ENCODE measurements at places on chromosomes 2 and 18. TPM values are rescaled to one million over a fixed set of nuclear protein-coding genes. Genes with fewer than 3 reads are reported as not detected.

GRCh38 chr2:70580352-70580751 lies 26.7 kb upstream of the TGFA start:
- no peak for DNase-seq
- H3K36me3 ChIP-seq: no peaks in the 10 kb centered on the region
- H3K27me3 ChIP-seq: no peaks in the 10 kb centered on the region

DNA sequence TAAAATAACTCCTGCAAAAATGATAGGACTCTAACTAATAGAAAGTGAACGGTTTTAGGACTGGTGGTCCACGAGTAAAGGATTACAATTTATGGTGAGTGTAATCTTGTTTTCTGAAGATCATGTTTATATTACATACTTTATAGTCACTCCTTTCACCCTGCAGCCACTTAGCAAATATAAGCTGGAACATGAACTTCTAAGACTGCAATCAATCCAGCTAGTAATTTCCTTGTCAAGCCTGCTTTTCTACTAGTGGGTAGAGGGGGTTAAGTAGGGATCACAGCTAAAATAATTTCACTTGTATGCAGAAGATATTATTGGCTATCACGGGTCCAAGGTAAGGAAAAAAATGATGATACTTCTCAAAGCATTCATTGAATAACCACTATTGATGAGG lies 125.5 kb upstream of the NETO1 start:
- no peak overlapping the region for H3K27ac ChIP-seq
- no peaks in the 10 kb centered on the region for H3K27me3 ChIP-seq
- no peak for DNase-seq

DNA sequence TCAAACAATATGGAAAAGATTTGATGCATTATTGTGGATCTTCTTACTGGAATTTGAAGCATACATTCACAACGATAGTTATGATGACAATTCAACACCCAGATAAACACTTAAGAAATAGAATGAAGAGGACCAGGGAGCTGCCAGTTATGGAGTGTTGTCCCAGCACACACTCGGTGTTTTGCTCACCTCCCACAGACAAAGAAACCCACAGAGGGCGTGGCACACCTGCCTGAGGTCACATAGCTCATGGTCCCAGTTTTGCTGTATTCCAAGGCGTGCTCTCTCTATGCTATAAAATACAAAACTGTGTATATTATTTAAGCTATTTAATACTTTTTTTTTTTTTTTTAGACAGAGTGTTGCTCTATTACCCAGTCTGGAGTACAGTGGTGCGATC lies 31.1 kb downstream of the EFR3B start:
- H3K4me3 ChIP-seq: no peak overlapping the region
- no peaks in the 10 kb centered on the region for H3K36me3 ChIP-seq
- no peak for DNase-seq
- no peak overlapping the region for H3K27ac ChIP-seq
- no peaks in the 10 kb centered on the region for H3K4me1 ChIP-seq

- no peaks in the 10 kb centered on the region for H3K36me3 ChIP-seq
- H3K4me3 ChIP-seq: no peak overlapping the region
Measured at GRCh38 chr18:69648486-69648885, 247.8 kb downstream of the DOK6 start.

DNA sequence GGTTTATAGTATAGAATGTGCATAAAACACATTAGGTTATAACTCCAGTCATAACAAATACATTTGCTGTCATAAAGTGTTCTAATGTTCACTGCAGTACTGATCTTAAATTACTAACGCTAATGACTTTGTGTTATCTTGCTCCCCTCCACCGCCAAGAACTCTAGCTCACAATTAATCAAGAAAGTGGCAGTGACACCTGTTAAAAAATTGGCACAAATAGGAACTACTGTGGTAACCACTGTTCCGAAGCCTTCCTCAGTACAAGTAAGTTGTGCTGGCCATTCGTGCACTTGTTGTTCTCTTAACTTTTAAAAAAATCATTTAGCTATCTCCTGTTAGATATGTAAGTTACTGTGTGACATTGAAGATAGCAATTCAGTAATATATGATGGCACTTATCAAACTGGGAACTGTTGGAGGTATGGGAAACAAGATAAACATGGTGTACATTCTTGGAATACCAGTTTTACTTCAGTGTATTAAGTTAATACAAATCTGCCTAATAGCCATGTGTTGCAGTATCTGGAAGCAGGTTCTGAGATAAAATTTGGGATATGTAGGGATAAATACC lies 41.2 kb downstream of the TAF4B start:
- H3K36me3 ChIP-seq: peaks cover 27% of the 10 kb centered on the region
- no peak for DNase-seq
- H3K27me3 ChIP-seq: no peaks in the 10 kb centered on the region
- no peak overlapping the region for H3K27ac ChIP-seq
- H3K4me3 ChIP-seq: no peak overlapping the region

DNA sequence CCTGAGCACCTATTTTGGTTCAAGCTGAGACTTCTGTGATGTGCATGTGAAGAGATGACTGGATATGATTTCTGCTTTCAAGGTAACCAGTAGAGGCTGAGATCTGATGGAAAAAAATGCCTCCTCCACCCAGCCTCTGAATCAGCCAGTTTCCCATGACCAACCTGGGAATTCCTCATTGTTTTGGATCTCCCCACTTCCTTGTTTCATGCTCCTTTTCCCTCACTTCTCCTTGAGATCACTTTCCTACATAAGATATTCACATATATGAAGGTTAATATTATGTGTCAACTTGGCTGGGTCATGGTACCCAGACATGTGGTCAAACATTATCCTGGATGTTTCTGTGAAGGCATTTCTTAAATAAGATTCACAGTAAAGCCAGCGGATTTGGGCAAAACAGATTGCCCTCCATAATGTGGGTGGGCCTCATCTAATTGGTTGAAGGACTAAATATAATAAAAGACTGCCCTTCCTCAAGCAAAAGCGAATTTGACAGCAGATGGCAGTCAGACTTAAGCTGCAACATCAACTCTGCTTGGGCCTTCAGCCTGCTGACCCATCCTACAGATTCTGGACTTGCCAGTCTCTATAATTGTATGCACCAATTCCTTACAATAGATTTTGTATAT lies 379.4 kb downstream of the TNS1 start:
- H3K4me1 ChIP-seq: no peaks in the 10 kb centered on the region
- H3K27me3 ChIP-seq: no peaks in the 10 kb centered on the region
- no peak overlapping the region for H3K27ac ChIP-seq
- H3K4me3 ChIP-seq: no peak overlapping the region
- no peaks in the 10 kb centered on the region for H3K36me3 ChIP-seq

DNA sequence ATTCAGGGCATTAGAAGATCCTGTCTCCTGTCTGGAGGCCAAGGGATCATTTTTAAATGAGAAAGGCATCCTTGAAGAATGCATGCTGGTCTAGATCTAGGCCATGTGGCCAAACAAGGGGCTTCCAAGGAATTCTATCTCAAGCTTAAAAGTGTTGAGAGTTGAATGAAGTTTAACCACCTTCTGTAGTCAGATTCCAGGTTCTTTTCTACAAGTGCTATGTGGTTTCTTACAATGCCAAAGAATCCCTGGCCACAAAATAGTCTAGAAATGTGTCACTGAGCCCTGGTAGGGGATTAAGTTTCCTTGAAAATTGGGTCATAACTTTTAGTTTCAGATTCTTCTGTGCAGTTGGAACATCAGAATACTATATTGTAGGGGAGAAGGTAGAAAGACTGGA lies 640.7 kb upstream of the ACVR2A start:
- no peaks in the 10 kb centered on the region for H3K36me3 ChIP-seq
- no peak for DNase-seq
- H3K27me3 ChIP-seq: peaks cover 3% of the 10 kb centered on the region
- no peak overlapping the region for H3K27ac ChIP-seq
- H3K4me1 ChIP-seq: no peaks in the 10 kb centered on the region

DNA sequence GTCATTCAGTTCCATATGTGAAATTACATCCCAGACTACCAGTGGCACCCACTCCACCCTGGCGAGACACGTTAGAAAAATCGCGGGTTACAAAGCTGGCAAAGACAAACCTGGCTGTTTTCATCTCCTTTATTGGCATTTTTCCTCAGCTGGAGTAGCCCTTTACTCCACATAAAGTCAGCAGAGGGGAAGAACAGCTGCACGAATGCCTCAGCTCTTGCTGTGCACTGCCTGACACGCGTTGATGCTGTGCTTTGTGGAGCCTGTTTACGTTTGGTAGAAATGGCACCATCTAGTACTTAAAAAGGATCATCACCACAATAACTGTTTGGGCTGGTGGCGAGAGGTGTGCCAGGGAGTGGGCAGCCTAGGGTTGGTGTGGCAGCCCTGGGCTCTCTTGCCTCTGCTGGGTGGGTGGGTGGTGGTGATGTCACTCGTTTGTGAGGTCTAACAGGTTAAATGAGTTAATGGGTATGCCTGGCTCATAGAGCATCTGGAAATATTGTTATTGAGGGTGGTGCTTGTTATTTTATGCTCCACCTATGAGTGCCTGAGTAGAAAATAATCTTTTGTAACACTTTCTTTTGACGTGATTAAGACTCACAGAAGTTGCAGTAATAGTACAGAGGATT lies 16.4 kb downstream of the FARP2 start:
- H3K27me3 ChIP-seq: no peaks in the 10 kb centered on the region
- H3K27ac ChIP-seq: no peak overlapping the region
- no peak overlapping the region for H3K4me3 ChIP-seq
- H3K4me1 ChIP-seq: peaks cover 1% of the 10 kb centered on the region
- DNase-seq: no peak

GRCh38 chr2:232147440-232148077 lies 186.0 kb downstream of the DIS3L2 start:
- H3K27ac ChIP-seq: no peak overlapping the region
- no peaks in the 10 kb centered on the region for H3K27me3 ChIP-seq
- peaks cover 6% of the 10 kb centered on the region for H3K36me3 ChIP-seq
- no peak overlapping the region for H3K4me3 ChIP-seq

DNA sequence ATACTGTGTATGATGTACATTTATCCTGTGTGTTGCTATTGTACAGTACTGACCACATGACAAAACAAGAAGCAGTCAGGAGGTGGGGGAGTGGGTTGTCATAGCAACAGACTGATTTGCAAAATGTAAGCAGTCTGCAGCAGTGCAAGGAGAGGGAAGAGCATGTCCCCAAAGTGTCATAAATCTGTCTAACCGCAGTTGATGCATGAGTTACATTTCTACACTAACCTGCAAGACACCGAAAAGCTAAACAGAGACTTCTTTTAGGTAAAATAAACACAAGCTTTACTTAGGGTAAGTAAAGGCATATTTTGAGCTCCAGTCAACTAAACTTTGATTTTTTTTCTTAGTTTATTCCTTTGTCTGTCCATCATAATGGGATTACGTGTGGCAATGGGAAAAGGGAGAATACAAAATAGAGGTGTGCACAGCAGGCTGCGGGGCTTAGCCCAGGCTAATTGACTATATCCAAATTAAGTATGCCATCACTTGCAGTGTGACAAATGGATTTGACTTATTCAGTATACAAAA lies 134.5 kb downstream of the MEIS1 start:
- H3K4me3 ChIP-seq: no peak overlapping the region
- no peak overlapping the region for H3K27ac ChIP-seq
- no peaks in the 10 kb centered on the region for H3K4me1 ChIP-seq
- H3K36me3 ChIP-seq: no peaks in the 10 kb centered on the region
- DNase-seq: no peak

- H3K36me3 ChIP-seq: no peaks in the 10 kb centered on the region
- no peaks in the 10 kb centered on the region for H3K4me1 ChIP-seq
- DNase-seq: no peak
- H3K27me3 ChIP-seq: no peaks in the 10 kb centered on the region
- no peak overlapping the region for H3K27ac ChIP-seq
Measured at GRCh38 chr2:128389388-128390086, 70.9 kb upstream of the HS6ST1 start.

GRCh38 chr2:100971221-100971620 lies 30.9 kb upstream of the RPL31 start:
- no peak overlapping the region for H3K27ac ChIP-seq
- H3K27me3 ChIP-seq: no peaks in the 10 kb centered on the region
- DNase-seq: no peak

GRCh38 chr2:210899131-210899530 lies 342.7 kb downstream of the CPS1 start:
- H3K4me3 ChIP-seq: no peak overlapping the region
- DNase-seq: no peak
- H3K27ac ChIP-seq: no peak overlapping the region
- no peaks in the 10 kb centered on the region for H3K27me3 ChIP-seq
- H3K4me1 ChIP-seq: no peaks in the 10 kb centered on the region

DNA sequence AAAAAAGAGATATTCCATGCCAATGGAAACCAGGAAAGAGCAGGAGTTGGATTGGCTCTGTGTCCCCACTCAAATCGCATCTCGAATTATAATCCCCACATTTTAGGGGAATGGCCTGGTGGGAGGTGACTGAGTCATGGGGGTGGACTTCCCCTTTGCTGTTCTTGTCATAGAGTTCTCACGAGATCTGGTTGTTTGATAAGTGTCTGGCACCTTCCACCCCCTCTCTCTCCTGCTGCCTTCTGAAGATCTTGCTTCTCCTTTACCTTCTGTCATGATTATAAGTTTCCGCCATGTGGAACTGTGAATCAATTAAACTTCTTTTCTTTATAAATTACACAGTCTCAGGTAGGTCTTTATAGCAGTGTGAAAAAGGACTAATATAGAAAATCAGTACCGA lies 355.6 kb downstream of the NBAS start:
- peaks cover 57% of the 10 kb centered on the region for H3K36me3 ChIP-seq
- H3K27ac ChIP-seq: no peak overlapping the region
- DNase-seq: no peak
- no peak overlapping the region for H3K4me3 ChIP-seq
- H3K4me1 ChIP-seq: peaks cover 19% of the 10 kb centered on the region

- peaks cover 7% of the 10 kb centered on the region for H3K27me3 ChIP-seq
- no peaks in the 10 kb centered on the region for H3K4me1 ChIP-seq
- H3K4me3 ChIP-seq: no peak overlapping the region
Measured at GRCh38 chr2:236665572-236666118, 96.0 kb downstream of the ACKR3 start.

GRCh38 chr2:151855111-151855510 lies 26.9 kb upstream of the ARL5A start:
- no peak for DNase-seq
- no peak overlapping the region for H3K27ac ChIP-seq
- H3K4me1 ChIP-seq: no peaks in the 10 kb centered on the region
- H3K4me3 ChIP-seq: no peak overlapping the region
- H3K36me3 ChIP-seq: no peaks in the 10 kb centered on the region
- no peaks in the 10 kb centered on the region for H3K27me3 ChIP-seq

- H3K36me3 ChIP-seq: no peaks in the 10 kb centered on the region
- H3K4me3 ChIP-seq: no peak overlapping the region
- DNase-seq: no peak
- H3K27ac ChIP-seq: no peak overlapping the region
- H3K27me3 ChIP-seq: no peaks in the 10 kb centered on the region
Measured at GRCh38 chr2:46651363-46652099, 172.2 kb downstream of the TMEM247 start.

PLEKHH2 gene
- total RNA-seq: 0.64 TPM

NEUROD1 gene
- not detected for total RNA-seq

TMEM247 gene
- total RNA-seq: not detected

ITM2C gene
- total RNA-seq: 13.0 TPM

LYPD6 gene
- not detected for total RNA-seq

CGREF1 gene
- 6.6 TPM for total RNA-seq

DCDC2C gene
- not detected for total RNA-seq

RSAD2 gene
- total RNA-seq: 9.1 TPM

Data from activated naive CD4-positive, alpha-beta T cell treated with anti-CD3 and anti-CD28 coated beads for 36 hours (primary cell).